ENCODE measurements at places on chromosomes 2 and 18.

DNA sequence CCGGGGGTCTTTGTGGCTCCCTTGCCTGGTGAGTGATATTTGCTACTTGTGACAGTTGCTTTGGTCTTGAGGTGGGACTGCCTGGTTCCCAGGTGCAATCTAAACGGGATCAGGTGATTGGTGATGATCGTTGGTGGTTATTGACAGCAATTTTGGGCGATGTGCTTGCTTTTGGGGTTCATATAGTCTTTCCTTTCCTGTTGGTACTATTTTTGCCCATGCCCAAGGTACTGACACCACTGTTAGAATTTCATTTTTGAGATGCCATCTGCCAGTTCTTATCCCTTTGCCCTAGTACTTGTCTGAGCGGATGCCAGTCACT, 573 bp downstream of the WDR7 start:
- DNase-seq, result no peak

DNA sequence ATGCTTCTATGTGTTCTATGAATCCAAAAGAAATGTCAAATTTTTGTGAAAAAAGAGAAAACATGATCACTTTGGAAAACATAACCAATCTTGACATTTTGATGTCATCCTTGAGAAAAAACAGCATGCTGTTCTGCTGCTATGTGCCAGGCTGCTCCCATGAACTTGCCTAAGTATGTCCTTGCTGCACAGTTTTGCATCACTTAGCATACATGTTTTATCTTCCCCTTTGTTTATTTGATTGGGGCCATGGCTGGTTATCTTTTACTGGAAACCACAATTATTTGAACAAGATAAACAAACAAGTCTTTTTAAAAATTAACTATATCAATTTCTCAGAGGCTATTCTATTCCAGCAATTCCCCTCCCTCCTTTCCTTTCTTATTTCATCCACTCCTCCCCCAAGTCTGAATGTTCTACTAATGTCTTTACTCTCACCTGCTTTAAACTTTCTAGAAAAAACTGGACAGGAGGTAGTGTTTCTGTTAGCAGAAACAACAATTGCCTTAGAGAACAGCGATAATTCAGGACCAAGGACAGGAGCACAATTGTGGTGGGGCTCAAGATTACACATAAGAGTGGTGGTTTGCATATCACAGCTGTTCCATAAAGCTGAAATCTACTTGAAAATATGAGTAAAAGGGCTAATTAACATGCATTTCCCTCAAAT, 6.7 kb downstream of the AOX1 start:
- DNase-seq, result no peak

DNA sequence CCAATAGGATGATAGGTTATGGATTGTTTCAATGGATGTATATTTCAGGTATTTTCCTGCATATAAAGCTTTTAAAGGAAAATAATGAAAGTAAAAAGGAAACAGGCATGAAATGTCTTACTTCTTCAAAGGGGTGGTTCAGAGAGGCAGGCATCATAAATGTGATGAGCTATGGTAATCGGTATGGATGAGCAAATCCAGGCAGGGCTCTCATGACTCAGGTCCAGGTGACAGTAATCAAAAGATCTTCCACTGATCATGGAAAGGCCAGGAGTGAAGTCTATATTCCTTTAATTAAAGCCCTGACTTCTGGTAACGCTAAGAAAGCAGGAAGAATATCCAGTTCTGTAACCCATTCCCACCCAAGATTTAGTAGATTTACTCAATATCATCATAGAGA, 48.7 kb upstream of the RGPD4 start:
- no peak for DNase-seq

- DNase-seq, result no peak
Observed at GRCh38 chr2:54569745-54570301, 113.7 kb downstream of the SPTBN1 start.

DNA sequence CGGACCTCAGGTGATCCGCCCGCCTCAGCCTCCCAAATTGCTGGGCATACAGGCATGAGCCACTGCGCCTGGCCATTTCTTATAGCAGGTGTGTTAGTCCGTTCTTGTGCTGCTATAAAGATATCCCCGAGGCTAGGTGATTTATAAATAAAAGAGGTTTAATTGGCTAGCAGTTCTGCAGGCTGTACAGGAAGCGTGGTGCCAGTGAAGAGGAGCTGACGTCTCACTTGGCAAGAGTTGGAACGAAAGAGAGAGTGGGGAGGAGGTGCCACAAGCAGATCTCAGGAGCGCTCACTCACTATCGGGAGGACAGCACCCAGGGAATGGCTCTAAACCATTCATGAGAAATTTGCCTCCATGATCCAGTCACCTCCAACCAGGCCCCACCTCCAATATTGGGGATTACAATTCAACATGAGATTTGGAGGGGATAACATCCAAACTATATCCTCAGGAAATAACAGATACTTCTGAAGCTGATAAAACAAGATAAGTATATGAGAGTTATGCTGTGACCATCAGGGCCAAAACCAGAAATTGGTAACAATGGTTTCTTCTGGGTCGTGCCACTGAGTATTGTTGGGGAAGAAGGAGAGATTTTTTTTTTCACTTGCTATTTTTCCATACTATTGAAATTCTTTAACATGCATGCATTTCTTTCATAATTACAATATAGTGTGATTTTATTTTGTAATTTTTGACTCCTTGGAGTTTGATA, 7.4 kb upstream of the RMC1 start:
- no peak for DNase-seq

- no peak for DNase-seq
Observed at GRCh38 chr2:241485172-241485911, 23.0 kb downstream of the STK25 start.

GRCh38 chr2:227615906-227616305, 1.3 kb upstream of the SCYGR3 start:
- DNase-seq, result no peak

DNA sequence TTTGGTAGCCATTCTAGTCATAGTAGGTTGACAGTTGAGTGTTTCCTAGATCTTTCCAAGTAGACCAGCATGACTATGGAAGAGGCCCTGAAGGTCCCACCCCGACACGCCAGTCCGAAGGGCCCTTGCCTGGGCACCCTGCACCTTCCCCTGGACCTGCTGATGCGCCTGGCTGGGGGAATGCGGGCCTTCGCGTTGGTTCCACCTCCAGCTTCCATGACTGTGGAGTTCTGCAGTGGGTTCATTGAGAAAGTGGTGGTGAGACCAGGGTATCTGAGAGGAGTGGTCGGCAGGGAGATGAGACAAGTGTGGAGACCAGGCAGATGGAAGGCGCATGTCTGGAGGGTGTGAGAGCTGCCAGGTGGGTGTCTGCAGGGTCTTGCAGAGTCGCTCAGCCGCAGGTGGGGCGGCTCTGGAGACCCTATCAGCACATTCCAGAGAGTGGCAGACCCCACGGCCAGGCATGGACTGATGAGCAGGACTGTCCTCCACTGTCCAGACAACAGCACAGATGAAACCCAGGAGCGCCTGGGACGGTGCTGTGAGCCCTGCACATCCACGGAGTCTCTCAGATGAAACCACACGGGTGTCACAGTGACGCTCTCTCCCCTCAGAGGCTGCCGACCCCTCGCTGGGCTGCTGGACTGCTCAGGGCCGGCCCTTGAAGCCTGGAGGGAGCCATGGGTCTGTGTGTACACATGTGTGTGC, 182.5 kb upstream of the HDAC4 start:
- DNase-seq, result no peak

DNA sequence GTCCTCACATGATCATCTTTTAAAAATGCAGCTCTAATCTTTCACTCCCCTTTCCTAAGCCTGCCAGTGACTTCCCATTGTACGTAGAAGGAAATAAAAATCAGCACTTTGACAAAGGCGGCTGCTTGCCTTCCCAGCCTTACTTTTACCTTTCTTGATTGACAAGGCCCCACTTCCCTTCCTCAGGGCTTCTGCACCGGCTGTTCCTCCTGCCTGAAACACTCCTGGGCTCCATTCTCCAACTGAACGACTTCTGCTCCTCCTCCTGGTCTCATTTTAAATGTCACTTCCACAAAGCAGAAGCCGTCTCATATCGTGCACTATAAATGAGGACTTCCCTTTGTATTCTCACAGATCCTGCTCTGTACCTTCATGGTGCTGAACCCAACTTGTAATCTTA, 56.1 kb downstream of the OSBPL6 start:
- DNase-seq, result no peak

Data from activated T-cell treated with anti-CD3 and anti-CD28 coated beads, Interleukin-2, amount 50 U/mL, for 1 hour (primary cell).